ENCODE measurements at places on chromosomes 4 and X. TPM values are rescaled to one million over a fixed set of nuclear protein-coding genes. Genes with fewer than 3 reads are reported as not detected.

PTTG2 gene
- not detected for total RNA-seq

POU3F4 gene
- total RNA-seq: not detected

SEPTIN11 gene
- 168 TPM for total RNA-seq

ZNF185 gene
- total RNA-seq: 2.5 TPM

RTL3 gene
- total RNA-seq: under 0.01 TPM

STARD8 gene
- 5.5 TPM for total RNA-seq

PABPC1L2A gene
- not detected for total RNA-seq

SPINK2 gene
- total RNA-seq: not detected

ERVMER34-1 gene
- not detected for total RNA-seq

UGT2B11 gene
- total RNA-seq: not detected

EPGN gene
- not detected for total RNA-seq

SYNPO2 gene
- 6.9 TPM for total RNA-seq

All from myometrial cell (primary cell).